ENCODE measurements at places on chromosomes 6 and 20.

- DNase-seq, result no peak
Measured at GRCh38 chr6:49636713-49637349, at the start of gene RHAG. Gene RHAG, minus strand, starts transcription at chr6:49636839. Its CDS starts 27 bp downstream, at chr6:49636812.

GRCh38 chr6:56699066-56699654, 56.5 kb upstream of the DST start:
- DNase-seq, result no peak

- no peak for DNase-seq
Measured at GRCh38 chr6:165910184-165910966, 247.3 kb upstream of the PDE10A start.

GRCh38 chr6:101146389-101146788, 247.1 kb upstream of the GRIK2 start:
- no peak for DNase-seq

DNA sequence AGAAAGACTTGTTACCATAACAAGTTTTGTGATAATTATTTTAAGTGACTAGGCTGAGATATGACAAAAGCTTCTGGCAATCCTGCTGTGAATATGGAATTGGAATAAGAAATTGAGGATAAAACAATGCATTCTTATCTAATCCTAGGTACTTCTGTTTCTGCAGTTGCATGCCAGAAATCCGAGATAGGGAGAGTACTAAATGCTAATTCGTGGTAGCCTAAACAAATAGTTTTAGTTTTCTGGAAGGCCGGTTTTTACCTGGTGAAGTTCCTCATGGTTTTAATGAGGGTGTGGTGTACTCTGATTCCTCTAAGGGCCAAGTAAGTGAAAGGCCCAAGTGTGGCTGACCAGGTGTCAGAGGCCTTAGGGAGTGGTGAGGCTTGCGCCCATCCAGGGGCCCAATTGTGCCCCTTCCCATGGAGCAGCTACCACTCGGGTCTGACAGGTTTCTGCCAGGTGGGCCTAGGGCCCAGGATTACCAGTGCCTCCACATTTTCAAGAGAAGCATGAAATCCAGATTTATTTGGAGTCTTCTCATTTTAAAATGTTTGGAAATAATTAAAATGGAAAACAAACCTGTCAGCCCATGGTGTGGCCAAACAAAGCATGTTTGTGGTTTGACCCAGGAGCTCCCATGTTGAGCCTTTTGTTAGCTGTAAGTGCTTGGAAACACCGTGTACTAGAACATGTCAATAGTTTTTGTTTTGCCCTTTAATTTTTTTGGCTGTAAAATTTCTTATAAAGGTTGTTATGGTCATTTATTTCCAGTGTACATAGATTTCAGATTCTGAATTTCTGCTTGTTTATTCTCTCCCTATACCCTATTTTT, 6.6 kb downstream of the PLCB4 start:
- no peak for DNase-seq

DNA sequence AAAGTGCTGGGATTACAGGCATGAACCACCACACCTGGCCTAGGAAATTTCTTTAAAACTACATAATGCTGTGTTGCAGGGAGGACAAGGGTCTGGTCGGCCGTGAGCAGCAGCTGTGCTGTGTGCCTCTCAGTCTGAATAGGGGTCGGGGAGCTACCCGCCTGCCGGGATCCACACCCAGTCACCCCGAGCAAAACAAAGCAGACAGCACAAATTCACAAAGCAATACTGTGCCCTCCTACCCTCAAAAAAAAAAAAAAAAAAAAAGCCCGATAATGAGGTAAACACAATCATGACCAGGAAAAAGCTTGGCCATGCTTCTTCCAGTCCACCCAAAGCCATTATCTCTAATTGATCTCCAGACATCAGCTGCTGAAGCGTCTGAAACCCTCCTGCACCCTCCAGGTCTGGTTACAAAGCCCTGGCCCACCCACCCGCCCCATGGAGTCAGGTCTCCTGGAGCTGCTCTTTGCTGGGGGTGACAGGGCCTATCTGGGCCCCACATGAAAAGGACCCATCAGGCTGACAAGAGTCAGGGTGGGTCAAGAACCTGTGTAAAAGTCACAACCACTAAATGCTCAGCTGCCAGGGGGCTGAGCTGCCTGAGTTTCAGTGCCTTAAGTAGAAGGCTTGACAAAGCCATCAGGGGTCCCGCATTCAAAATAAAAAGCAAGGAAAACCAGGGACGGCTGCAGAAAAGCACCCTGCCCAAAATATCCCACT, 88.2 kb downstream of the NOL4L start:
- no peak for DNase-seq

DNA sequence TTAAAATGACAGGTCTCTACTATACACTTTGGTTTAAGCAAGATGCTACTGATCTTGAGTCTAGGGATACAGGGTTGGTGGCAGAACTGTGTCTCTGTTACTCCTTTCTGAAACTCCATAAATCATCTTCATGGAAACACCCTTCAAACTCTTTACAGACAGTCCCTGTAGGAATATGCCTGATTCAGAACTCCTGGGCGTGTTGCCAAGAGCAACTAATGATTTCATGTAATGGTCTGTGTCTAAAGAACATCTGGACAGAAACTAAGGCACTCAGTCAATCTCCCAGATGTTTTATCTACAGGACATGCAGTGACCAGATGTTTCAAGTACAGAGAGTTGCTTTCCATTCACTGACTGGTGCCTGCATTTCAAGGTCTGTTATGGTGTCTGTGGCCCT, 464.4 kb upstream of the CHD6 start:
- DNase-seq, result no peak

DNA sequence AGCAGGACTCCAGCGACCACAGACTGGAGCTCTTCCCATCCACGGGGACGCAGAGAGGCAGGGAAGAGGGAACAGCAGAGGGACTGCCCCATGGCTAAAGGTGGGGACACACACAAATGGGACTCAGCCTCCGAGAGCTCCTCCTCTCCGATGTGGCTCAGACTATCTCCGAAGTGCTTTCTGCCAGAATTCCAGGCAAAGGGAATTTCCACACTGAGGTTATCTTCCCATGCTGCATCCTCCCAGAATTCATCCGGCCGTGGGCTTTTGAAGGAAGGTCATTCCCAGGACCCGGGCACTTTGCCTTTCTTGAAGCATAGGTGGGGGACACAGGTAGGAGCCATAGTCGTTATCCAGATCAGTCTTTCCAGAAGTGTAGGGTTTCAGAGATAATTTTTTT, 67.9 kb downstream of the SULF2 start:
- no peak for DNase-seq
